ENCODE measurements at places on chromosomes 1 and 21. TPM values are rescaled to one million over a fixed set of nuclear protein-coding genes. Genes with fewer than 3 reads are reported as not detected.

The TRAF3IP3 gene
- polyA plus RNA-seq, result 0.08 TPM

The GBP1 gene
- polyA plus RNA-seq, result 22.7 TPM

The TBX19 gene
- polyA plus RNA-seq, result 1.2 TPM

The JAK1 gene
- polyA plus RNA-seq, result 46.5 TPM

The TMCC2 gene
- 0.83 TPM for polyA plus RNA-seq

The ST6GALNAC5 gene
- 18.7 TPM for polyA plus RNA-seq

The SPATA17 gene
- polyA plus RNA-seq, result 1.4 TPM

The HLX gene
- polyA plus RNA-seq, result not detected

The CR1L gene
- polyA plus RNA-seq, result not detected

The BRINP3 gene
- not detected for polyA plus RNA-seq

The ALX3 gene
- not detected for polyA plus RNA-seq

The APOBEC4 gene
- polyA plus RNA-seq, result not detected

The PHGDH gene
- 40.3 TPM for polyA plus RNA-seq

The NOTCH2 gene
- polyA plus RNA-seq, result 22.5 TPM

The TFB2M gene
- polyA plus RNA-seq, result 28.6 TPM

The NEGR1 gene
- 1.6 TPM for polyA plus RNA-seq

The SORT1 gene
- polyA plus RNA-seq, result 2.8 TPM

The FABP3 gene
- 0.58 TPM for polyA plus RNA-seq

Data from keratinocyte (primary cell).